Activated CD4-positive, alpha-beta T cell treated with anti-CD3 and anti-CD28 coated beads, Interleukin-2, amount 50 U/mL, for 24 hours (primary cell): ENCODE measurements at places on chromosomes 13 and 19.

DNA sequence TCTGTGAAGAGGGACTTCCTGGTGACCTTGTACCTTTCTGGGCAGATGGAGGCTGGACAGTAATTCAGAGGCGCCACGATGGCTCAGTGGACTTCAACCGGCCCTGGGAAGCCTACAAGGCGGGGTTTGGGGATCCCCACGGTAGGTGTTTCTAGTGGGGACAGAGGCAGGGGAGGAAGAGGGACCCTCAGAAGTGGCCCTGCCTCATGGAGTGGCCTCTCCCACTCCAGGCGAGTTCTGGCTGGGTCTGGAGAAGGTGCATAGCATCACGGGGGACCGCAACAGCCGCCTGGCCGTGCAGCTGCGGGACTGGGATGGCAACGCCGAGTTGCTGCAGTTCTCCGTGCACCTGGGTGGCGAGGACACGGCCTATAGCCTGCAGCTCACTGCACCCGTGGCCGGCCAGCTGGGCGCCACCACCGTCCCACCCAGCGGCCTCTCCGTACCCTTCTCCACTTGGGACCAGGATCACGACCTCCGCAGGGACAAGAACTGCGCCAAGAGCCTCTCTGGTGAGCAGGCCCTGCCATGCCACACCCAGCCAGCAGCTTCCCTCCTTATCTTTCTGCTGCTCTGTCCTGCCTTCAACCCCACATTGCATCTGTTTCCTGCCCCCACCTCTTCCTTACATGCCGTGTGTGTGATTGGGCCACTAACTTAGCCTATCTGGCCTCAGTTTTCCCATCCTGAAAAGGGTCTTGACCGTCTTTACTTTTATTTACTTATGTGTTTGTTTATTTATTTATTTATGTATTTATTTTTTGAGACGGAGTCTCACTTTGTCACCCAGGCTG lies 7.3 kb downstream of the ANGPTL4 start:
- DNase-seq = no peak

GRCh38 chr13:51721496-51721895 lies 82.5 kb downstream of the DHRS12 start:
- DNase-seq = no peak

DNA sequence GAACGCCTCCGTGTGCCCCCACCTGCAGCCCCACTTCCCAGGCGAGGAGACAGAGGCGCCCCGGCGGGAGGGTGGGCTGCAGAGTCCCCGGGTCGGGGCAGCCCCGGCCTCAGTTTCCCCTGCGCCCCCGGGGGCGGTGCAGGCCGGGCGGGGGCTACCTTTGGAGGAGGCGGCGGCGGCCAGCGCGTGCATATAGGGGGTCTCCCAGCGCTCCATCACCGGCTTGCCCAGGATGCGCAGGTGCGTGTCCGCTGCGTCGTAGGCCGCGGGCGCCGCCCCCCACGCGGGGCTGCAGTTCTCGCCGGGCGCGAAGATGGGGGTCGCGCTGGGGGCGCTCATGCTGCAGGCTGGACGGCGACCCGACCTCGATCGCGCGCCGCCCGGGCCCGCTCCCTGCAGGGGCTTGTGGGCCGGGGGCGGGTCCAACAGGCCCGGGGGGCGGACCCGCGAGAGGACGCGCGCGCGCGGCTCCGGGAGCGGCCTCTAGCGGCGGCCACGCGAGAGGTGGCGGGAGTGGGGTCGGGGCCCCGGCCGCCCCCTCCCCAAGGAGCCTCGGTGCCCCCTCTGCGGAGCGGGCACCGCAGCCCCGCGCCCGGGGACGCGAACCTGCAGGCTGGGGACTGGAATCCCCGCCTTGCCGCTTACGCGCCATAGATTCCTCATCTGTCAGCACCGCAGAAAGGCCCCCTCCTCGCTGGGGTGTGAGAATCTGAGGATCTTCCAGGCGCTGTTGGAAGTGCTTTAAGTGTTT lies at the start of gene GAMT:
Gene GAMT, minus strand, starts transcription at position 405 of the 751 bp plus-strand sequence. Its CDS starts 66 bp downstream, at position 339.
- DNase-seq = peak; percentile 28

GRCh38 chr13:112150352-112150751 lies 83.4 kb downstream of the SOX1 start:
- DNase-seq = no peak

DNA sequence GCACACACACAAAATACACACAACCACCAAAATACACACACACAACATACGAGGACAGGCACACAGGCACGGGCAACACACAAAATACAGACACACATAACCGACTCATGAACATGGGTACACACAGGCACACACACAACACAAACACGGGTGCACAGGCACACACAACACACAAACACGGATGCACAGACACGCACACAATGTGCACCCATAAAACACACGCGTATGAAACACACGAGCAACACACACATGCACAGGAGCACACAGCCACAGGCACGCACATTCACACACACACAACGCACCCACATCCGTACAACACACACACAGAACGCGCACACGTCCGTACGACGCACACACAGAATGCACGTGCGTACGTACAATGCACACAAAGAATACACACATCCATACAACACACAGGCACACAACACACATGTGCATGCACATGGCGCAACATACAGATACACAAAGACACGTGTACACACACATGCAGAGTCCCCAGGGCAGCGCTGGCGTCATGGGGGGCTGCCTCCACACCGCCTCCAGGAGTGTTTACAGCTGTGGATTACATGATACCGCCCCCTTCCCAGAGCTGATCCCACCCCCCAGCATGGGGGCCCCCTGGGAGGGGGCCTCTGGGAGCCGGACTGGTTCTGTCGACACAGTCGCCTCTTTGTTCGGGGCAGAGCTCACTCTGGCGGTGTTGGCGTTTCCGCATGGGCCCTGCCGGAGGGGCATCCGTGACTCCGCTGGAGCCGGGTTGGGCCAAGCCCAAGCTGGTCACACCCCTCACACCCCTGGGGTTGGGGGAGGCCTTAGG lies 2.9 kb downstream of the SBNO2 start:
- no peak for DNase-seq

GRCh38 chr13:57409121-57409520 lies 222.4 kb upstream of the PCDH17 start:
- DNase-seq = no peak

DNA sequence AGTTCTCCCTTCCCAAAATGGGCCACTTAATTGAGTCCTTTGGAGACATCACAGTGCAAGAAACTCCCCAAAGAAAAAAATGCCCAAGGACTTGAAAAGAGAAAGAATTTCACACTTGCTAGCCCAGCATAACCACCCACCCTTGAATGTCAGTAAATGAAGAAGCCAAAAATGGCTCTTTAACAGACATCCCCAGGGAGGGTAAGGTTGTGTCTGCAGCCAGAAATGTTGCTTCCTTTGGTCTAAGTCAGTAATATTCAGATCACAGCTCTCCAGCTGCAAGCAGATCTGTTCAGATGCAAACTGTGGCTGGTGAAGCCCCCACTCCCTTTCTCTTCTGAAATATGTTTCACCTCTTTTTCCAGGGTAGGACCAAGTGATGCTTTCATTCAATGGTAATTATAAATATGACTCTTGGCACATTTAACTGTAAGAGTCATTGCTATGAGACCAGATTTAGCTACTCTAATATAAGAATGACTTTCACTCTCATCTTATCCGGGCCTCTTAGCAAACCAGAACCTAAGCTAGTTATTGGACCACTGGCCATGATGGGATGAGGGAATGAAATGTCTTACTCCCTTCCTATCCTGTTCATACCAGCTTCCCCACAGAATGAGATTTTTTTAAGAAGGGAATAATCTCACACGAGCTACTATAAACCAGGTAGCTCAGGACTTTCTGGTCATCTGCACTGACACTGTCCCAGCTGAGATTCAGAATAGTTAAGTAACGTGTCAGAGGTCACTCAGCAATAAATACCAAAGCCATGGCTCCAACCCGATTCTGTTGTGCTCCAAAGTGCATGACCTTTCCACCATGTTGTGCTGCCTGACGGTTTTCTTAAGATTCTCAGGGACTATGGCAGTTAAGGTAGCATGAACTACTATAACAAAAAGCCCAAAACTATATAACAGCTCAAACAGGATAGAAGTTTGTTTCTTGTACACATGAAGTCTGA lies 234.1 kb downstream of the FOXO1 start:
- no peak for DNase-seq

- DNase-seq = no peak
These were observed 98.6 kb downstream of the FREM2 start for GRCh38 chr13:38785490-38785889.

DNA sequence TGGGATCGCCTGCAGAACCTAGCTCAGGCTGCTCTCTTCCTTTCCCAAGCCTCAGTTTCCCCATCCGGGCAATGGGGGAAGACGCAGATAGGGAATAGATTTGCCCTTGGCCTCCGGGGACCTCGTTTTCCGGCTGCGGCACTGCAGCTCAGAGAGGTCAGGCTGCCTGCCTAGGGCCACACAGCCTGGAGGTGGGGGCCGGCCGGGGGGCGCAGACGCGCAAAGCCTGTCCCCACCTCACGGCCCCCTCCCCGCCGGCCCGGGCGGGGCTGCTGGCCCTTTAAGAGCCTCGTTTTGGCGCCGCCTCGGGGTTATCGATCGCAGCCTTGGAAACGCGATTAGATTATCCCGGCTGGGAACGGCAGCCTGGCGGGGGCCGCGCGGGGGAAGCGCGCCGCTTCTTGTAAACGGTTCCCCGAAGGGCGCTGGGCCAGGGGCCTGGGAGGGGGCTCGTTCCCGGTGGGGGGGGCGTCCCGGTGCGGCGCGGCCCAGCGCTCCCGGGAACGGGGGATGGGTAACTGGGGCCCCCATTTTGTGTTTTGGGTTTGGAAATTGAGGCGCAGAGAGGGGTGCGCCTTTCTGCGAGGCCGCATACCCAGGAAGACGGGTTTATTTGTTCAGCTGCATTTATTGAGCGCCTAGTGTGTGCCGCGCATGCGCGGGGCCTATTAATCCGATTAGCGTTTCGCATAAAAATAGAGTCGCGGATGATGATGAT lies 23.4 kb upstream of the TCF3 start:
- no peak for DNase-seq

- no peak for DNase-seq
These were observed 375.6 kb downstream of the ENOX1 start for GRCh38 chr13:43411211-43411610.

DNA sequence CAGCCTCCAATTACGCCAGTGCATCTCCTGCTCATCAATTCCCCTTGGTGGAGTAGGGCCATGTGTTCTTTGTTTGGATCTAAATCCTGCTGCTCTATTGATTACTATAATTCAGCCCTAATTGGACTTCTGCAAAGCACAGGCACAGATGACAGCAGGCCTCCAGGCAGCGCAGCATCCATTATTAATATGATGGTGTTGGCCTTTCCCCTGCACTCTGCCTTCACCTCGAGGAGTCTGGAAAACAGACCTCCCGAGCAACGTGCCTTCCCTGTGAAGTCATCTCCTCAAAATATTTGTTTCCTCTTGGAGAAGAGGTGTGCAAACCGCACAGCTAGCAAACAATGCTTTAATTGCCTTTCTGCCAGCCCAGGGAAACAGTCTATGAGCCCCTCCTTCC lies 92.5 kb downstream of the UQCRFS1 start:
- DNase-seq = no peak

DNA sequence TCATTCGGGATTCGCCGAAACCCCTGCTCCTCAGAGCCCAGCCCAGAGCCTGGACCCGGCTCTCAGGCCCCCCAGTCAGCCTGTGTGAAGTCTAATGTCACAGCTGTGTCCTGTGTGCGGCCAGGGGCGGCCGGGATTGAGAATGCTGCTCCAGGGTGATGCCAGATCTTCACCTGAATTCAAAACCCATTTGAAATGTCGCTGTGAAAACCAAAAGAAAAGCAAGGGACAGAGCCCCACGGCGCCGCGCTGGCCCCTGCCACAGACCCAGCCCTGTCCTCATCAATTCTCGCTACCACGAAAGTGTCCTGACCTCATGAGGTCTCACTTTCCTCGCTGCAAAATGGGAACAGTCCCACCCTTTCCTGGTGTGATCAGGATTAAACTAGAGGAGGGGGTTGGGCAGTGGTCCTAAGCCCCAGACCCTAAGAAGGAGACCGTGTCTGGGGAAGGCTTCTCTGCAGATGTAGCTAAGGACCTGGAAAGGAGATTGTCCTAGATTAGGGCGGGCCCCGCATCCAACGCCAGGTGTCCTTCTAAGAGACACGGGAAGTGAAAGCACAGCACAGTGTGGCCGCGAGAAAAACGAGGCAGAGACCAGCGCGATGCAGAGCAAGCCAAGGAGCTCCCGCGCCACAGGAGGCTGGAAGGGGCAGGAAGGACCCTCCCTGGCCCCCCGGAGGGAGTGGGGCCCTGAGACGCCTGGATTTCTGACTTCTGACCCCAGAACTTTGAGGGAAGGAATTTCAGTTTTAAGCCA lies 34.0 kb upstream of the SPACA7 start:
- DNase-seq = no peak

- no peak for DNase-seq
These were observed 71.3 kb downstream of the KLF12 start for GRCh38 chr13:74062933-74063332.

GRCh38 chr19:43636121-43636683 lies 3.4 kb downstream of the CADM4 start:
- no peak for DNase-seq

DNA sequence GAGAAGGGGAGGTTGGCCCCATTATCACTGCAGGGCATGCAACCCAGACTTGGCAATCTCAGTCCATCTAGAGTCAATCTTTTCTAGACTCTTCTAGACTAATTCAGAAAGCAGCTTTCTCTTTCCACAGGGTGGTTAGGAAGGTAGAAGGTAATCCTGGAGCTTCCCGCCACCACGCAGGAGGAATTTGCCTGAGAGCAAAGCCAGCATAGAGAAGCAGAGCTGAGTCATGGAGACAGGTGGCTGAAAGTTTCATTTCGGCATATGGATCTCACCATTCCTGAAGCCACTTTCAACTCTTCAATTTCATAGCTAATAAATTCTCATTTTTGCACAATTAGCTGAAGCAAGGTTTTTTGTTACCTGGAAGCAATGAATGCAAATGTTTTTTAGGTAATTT lies 29.0 kb upstream of the FFAR2 start:
- no peak for DNase-seq

DNA sequence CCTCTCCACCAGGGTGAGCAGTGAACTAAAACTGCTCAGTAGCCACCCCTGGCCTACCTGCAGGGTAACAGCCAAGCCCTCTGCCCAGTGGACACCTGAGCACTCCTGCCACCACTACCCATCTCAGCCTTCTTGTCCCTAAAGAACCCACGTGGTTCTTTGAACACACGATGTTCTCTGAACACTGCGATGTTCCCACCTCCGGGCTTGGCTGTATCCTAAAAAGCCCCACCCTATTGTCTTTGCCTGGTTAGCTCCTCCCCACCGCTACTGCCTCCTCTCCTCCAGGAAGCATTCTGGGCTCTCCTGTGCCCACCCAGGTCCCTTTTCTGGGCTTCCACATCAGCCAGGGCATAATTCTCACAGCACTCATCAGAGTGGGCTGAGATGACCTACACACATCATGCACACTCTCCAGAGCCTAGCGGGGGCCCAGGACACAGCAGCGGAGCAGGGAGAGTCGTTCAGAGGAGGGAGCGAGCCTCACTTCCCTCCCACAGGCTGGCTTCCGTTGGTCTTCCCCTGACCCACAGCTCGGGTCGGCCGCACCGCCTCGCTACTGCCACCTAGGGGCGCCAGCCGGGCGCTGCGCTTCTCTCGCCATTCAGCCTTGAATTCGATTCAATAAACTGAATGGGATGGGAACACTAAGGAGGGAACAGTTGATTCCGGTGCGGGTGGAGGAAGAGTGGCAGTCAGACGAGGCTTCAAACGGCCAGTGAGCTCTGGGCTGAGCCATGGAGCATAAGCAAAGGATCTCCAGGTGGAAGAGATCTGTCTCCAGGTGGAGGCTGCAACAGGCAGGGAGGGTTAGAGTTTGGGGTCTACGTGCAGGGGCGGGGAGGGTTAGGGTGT lies 3.2 kb downstream of the ELAVL1 start:
- DNase-seq = peak; percentile 52

- DNase-seq = no peak
These were observed 622 bp downstream of the RASA3 start for GRCh38 chr13:114131583-114132418.

GRCh38 chr19:15331419-15332310 lies 674 bp downstream of the BRD4 start:
- no peak for DNase-seq
